ENCODE measurements at places on chromosomes 13 and 19. TPM values are rescaled to one million over a fixed set of nuclear protein-coding genes. Genes with fewer than 3 reads are reported as not detected.

DNA sequence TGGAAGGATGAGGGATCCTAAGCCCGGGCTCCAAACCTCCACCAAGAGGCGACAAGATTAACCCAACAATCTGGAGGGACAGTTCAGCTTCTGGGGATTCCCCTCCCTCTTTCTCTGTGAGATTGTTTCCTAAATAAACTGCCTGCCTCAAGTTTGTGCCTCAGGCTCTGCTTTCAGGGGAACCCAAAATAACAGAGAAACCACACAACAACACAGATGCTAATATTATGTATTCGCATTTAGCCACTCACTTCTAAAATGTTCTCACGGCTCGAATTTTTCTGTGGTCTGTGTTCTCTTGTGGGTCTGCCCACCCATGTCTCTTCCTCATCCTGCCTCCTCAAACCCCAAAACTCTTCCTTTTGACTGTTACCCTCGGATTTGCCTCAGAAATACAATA is 1381.1 kb upstream of the SLC10A2 start:
- ATAC-seq, result no peak

DNA sequence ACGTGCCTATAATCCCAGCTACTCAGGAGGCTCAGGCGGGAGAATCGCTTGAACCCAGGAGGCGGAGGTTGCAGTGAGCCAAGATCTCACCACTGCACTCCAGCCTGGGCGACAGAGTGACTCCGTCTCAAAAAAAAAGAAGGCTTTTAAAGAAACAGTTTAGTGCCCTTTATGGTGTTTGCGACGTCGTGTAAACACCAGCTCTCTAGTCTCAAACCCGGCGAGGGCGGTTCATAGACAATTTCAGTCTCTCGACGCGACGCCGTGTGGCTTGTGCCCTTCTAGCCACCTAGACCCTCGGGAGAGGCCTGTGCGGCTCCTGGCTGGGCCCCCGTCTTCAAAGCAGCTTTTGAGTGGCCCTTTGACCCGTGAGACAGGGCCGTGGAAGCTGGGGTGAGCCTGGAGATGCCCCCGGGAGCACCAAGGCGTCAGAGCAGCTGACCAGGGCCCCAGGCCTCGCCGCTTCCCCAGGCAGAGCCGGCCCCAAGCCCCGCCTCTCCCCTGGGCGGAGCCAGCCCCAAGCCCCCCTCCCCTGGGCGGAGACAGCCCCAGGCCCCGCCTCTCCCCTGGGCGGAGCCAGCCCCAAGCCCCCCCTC is 5.0 kb upstream of the MADCAM1 start:
- no peak for ATAC-seq

DNA sequence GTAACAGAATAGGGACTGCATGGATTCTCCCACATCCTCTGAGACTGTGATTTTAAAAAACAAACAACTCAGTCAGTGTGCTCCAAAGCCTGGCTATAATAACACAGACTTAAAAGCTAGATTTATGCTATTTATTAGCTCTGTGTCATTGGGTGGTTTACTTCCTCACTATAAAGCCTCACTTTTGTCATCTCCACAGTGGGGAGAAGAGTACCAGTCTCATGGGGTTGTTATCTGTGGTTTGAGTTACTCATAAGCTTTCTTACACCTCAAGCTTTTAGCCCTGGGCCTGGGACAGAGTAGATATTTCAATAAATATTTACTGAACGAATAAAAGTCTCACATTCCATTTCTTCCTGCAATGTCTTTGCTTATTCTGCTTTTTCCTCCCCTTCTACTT is 5.3 kb downstream of the RNASEH2B start:
- ATAC-seq, result no peak

EDNRB gene
- total RNA-seq, result 178 TPM

Data from motor neuron (in vitro differentiated cells).